PC-3 (cell line): ENCODE measurements at places on chromosomes 5 and 9.
A peak's percentile ranks its signal among the peaks of the same experiment; 100 is the strongest.

DNA sequence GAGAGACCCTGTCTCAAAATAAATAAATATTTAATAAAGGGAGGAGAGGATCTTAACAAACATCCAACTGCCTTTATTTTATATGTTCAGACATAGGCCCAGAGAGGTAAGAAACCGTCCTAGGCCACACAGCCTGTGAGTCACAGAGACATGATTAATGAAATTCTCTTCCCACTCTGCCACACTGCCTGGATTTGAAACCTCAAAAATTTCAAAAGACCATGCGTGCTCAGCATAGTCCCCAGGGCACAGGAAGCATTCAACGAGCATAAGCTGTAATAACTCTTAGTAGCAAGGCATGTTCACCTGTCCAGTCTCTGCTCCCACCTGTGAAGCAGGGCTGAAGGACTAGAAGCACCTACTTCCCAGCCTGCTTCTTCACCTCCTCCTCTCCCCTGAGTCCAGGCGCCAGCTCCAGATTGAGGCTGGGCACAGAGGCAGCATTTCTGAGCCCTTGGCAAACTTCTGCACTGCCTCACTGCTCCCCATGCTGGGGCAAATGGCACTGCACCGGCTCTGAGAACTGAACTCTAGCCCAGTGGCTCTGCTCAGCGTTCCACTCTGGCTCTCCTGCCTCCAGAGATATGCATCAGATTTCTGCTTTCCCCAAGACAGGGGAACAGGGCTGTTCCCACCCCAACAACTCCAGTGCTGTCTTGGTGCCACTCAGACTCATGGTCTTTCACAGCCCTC is 1.1 kb downstream of the FAT2 start:
- peak; percentile 42 for DNase-seq

GRCh38 chr5:111563031-111563822 is 50.9 kb upstream of the STARD4 start:
- no peak for DNase-seq

GRCh38 chr9:18385696-18386490 is 88.1 kb upstream of the ADAMTSL1 start:
- DNase-seq: no peak

DNA sequence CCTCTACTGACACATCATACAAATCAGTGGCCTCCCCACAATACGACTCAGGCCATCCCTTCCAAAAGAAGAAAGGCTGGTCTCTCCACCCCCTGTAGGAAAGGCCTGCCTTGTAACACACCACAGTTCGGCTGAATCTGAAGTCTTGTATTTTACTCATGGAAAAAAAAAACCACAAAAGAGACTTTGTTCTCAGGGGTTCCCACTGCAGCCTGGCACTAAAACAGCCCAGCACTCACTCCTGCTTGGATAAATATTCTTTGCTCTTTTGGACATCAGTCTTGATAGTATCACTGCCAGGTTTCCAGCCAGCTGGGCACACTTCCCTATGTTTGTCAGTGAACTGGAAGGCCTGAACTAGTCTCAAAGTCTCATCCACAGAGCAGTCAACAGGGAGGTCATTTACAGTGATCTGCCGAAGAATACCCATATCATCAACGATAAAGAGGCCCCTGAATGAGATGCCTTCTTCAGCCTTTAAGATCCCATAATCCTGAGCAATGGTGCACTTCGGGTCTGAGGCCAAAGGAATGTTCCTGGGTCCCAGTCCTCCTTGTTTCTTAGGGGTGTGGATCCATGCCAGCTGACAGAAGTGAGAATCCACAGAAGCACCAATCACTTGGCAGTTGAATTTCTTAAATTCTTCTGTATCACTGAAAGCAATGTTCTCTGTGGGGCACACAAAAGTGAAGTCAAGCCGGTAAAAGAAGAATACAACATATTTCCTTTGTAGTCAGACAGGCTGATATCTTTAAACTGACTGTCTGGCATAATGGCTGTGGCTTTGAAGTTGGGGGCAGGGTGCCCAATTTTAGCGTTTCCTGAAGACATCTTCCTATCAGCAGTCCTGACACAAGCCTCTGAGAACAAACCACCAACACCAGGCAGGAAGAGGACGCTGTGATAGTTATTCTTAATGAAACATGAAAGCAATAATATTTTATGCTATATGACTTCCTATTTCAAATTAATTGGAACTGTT is 198.1 kb downstream of the LURAP1L start:
- DNase-seq: no peak

GRCh38 chr5:100726116-100726515 is 177.0 kb downstream of the ST8SIA4 start:
- no peak for DNase-seq

DNA sequence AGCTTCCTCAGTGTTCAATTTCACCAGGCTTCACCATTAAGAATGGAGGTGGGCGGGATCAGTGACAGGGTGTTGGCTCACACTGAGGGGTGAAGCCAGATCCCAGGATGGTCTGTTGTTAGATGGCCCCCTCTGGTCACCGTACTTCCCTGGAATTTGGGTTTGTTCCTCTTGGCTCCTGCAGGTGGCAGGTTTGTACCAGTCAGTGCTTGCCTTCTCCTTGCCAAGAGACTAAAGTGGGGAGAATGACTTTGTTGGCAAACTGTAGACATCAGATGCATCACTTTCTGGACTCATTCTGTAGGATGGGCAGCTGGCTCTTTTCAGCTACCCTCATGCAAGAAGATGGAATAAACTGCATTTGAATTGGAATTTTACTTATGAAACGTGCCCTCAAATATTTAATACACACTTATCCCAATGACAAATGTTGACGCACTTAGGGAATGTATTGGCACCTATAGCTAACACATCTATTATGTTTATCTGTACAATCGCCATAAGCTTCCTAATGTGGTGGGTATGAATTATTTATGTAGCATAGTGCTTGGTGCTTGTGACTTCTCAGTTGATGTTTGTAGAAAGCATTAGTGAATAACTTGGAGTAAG is 31.4 kb upstream of the ANKRD55 start:
- peak; percentile 66 for DNase-seq

GRCh38 chr9:134485653-134486052 is 155.9 kb upstream of the COL5A1 start:
- DNase-seq: no peak

- DNase-seq: no peak
These were observed 27.2 kb downstream of the CSF2 start for GRCh38 chr5:132100672-132101261.

DNA sequence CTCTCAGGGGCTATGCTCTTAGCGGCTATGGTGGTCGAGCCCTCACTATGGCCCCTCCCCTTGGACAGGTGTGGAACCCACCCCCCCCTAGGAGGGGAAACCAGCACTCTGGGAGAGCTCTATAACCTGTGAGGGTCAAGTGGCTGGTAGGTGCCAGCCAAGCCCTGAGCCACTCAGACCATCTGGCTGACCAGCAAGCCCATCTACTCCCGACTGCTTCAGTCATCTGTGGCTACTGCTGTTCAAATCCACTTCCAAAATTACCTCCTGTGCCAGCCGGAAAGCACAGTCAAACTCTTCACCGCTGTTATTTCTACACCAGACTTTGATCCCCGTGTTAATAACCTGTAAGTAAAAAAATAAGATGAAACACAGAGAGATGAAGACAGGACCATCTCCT is 28.5 kb downstream of the NSUN2 start:
- DNase-seq: no peak

- DNase-seq: peak; percentile 87
These were observed 484.9 kb downstream of the BNC2 start for GRCh38 chr9:16385590-16385989.

- DNase-seq: no peak
These were observed 194.2 kb downstream of the CDK5RAP2 start for GRCh38 chr9:120385606-120386389.

GRCh38 chr5:133777951-133778350 is 165.6 kb upstream of the FSTL4 start:
- no peak for DNase-seq

- no peak for DNase-seq
These were observed 19.1 kb upstream of the KCNMB1 start for GRCh38 chr5:170408226-170408625.

DNA sequence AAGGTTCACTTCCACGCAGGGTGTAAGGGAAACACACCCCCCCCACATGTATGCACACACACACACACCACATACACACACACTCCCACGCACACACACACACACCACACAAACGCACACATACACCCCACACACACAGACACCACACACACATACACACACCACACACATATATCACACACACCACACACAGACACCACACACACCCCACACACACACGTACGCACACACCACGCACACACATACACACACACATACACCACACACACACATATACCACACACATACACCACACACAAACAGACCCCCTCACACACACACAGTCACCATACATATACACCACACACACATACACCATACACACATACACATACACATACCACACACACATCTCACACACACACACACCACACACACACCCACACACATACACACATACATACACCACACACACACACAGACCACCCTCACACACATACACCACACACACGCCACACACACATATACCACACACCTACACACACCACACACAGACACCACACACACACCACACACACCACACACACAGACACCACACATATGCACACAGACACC is 44.3 kb upstream of the NEURL1B start:
- no peak for DNase-seq

DNA sequence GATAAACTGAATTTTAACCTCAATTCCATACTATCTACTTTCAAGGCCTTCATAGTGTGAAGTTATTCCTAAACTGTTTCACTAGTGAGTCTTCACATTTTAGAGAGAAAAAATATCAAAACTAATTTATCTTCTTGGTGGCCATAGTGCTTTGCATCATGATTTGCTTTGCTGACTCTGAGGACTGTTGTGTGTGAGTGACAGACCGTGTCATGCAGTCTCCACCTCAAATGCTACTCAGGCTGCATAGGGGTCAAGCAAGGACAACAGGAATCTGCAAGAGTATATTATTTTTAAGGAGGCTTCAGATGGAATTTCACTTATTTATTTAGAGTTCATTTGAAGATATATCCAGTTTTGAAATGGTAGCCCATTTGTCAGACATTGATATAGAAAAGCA is 34.5 kb downstream of the MACIR start:
- no peak for DNase-seq

DNA sequence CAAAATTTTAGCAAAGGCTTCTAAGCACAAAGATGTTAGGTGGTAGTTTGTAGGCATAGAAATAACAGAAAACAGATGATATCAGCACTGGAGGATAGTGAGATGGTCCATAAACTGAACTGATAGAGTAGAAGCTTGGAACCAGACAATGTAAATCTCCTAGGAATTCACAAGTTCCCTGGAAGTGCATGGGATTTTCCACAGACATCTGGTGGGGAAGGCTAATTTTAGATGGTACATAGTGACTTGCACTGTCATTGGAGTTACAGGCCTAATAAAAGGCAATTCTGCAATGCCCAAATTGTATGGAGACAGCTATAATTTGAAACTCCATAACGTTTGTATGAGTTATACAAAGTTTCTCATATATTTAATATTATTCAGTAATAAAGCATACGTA is 653.0 kb upstream of the MEF2C start:
- DNase-seq: no peak

GRCh38 chr9:98597236-98597771 is 111.4 kb downstream of the GABBR2 start:
- DNase-seq: no peak

GRCh38 chr9:37290940-37291485 is 131.5 kb upstream of the GRHPR start:
- peak; percentile 52 for DNase-seq
